Dermis blood vessel endothelial cell (primary cell): ENCODE measurements at places on chromosomes 16 and 17. TPM values are rescaled to one million over a fixed set of nuclear protein-coding genes. Genes with fewer than 3 reads are reported as not detected.

SLC16A13 gene
- total RNA-seq: 1.7 and 2.2 TPM in 2 replicates

CDYL2 gene
- 30.6 and 32.2 TPM in 2 replicates for total RNA-seq

ALOX15B gene
- not detected in 2 replicates for total RNA-seq

CDH15 gene
- total RNA-seq: 0.05 TPM in 1 of 2 replicates, not detected in the other

KIF2B gene
- total RNA-seq: not detected in 2 replicates

MYCBPAP gene
- 0.34 and 0.42 TPM in 2 replicates for total RNA-seq

TEX19 gene
- 0.05 TPM in 1 of 2 replicates, not detected in the other for total RNA-seq
